ENCODE measurements at places on chromosomes 2 and 18. TPM values are rescaled to one million over a fixed set of nuclear protein-coding genes. Genes with fewer than 3 reads are reported as not detected.

- H3K27me3 ChIP-seq: peaks cover 8% of the 10 kb centered on the region
- H3K4me3 ChIP-seq: no peak overlapping the region
- H3K27ac ChIP-seq: no peak overlapping the region
- H3K36me3 ChIP-seq: no peaks in the 10 kb centered on the region
- no peak for DNase-seq
These were observed 351.9 kb upstream of the SMIM21 start for GRCh38 chr18:75779450-75779849.

DNA sequence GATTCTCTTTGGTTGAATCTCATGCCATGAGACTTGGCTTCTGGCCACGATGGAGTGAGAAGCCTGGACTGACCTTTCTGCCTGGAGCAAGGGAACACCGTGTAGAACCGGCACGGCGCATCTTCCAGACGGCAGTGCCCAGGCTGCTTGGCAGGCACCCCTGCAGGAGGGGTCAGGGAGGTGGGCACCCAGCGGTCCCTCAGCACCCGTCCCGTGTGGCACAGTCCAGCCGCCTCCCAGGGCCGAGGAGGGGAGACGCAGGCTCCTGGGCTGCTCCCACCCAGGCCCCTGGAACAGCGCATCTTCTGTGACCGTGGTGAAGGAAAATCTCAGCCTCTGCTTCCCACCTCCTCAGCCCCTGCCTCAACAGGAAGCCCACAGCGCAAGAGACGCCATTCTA is 95.7 kb downstream of the CMPK2 start:
- no peak for DNase-seq
- H3K27me3 ChIP-seq: peaks cover 2% of the 10 kb centered on the region
- H3K27ac ChIP-seq: no peak overlapping the region
- H3K36me3 ChIP-seq: no peaks in the 10 kb centered on the region

The C2orf80 gene
- total RNA-seq: not detected

The EGR4 gene
- not detected for total RNA-seq

The MROH2A gene
- total RNA-seq: not detected

The CYP27A1 gene
- 0.19 TPM for total RNA-seq

The GULP1 gene
- total RNA-seq: 34.2 TPM

DNA sequence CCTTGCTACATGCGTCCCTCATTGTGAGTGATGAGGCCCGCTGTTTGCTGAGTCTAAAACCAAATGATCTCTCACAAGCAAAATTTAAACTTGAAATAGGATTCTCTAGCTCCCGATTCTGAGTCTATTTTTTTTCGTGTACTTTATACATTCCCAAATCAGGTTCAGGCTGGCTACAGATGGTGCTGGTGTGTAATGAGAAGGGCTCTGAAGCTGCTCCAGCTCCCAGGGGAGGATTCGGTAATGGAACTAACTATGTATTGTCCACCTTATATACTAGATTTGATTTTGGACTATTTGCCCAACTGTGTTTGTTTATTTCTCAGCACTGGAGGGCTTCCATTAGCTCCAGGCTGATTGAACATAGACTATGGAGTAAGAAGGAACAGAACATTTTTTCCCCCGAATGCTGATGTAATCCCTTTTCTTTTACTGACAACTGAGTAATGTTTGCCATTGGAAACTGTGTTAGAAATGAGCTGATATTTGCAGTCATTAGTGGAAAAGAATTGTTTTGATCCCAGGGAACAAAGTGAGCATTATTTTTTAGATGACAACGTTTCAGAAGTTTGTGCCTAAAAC is 274.0 kb upstream of the FIGN start:
- H3K27ac ChIP-seq: no peak overlapping the region
- no peak overlapping the region for H3K4me3 ChIP-seq
- no peaks in the 10 kb centered on the region for H3K36me3 ChIP-seq
- no peak for DNase-seq

DNA sequence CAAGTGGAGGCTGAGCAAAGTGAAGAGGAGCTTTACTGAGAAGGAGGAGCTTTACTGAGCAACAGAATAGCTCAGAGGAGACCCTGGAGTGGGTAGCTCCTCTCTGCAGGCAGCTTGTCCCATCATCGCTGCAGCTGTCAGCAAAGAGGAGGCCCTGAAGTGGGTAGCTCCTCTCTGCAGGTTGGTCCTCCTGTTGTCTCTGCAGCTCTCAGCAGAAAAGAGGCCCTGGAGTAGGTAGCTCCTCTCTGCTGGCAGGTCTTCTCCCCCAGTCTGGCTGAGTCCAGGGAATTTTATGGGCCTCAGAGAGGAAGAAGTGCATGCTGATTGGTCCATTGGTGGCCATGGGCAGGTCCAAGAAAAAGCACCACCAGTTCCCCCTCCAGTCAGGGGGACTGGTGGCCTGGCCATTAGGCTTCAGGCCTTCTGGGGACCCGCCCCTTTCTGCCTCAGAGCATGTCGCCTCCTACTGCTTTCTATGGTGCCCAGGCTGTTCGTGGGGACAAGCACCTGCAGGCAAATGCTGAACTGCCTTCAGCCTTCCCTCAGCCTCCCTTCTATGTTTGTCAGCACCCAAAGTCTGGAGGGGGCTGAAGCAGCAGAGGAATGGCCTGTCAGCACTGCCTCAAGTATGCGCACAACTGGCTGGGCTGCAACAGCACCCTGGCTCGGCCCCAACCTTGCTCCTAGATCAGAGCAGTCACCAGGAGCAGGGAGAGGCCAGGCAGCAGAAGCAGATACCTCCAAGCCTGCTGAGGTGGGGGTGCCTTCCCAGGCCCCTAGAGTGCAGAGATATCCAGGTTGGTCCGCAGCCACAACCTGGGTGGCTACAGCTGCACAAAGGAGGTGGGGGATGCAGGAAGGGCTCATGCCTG is 5.9 kb downstream of the ZSCAN30 start:
- H3K27me3 ChIP-seq: no peaks in the 10 kb centered on the region
- DNase-seq: no peak
- H3K4me1 ChIP-seq: peaks cover 26% of the 10 kb centered on the region
- H3K36me3 ChIP-seq: peaks cover 75% of the 10 kb centered on the region

GRCh38 chr2:136171223-136171622 is 53.3 kb upstream of the CXCR4 start:
- no peak overlapping the region for H3K27ac ChIP-seq
- H3K36me3 ChIP-seq: peaks cover 8% of the 10 kb centered on the region
- H3K27me3 ChIP-seq: peaks cover 3% of the 10 kb centered on the region
- DNase-seq: no peak
- no peak overlapping the region for H3K4me3 ChIP-seq

- no peak overlapping the region for H3K27ac ChIP-seq
- H3K4me3 ChIP-seq: no peak overlapping the region
- H3K4me1 ChIP-seq: peaks cover 12% of the 10 kb centered on the region
- H3K36me3 ChIP-seq: no peaks in the 10 kb centered on the region
- no peak for DNase-seq
These were observed 49.2 kb upstream of the GPR155 start for GRCh38 chr2:174535757-174536703.

GRCh38 chr18:34120294-34120693 is 104.4 kb downstream of the NOL4 start:
- H3K27ac ChIP-seq: no peak overlapping the region
- no peaks in the 10 kb centered on the region for H3K36me3 ChIP-seq
- no peak overlapping the region for H3K4me3 ChIP-seq
- DNase-seq: no peak
- no peaks in the 10 kb centered on the region for H3K4me1 ChIP-seq

DNA sequence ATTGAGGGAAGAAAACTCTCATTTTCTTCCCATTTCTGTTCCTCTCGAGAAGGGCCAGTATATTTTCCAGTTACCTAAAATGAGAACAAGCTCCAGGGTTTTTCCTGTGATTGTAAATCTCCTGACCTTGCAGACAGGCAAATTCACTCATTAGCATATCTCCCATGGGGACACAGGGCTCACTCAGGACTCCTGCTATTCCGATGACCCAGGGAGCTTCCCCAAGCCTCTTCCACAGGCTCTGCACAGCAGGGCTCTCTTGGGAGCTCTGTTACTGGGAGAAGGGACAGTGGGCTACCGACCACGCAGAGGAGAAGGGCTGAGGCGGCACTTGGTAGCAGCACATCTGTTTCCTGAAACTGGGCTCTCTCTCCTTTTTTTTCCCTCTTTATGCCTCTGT is 135.2 kb upstream of the CAPN13 start:
- no peak overlapping the region for H3K4me3 ChIP-seq
- H3K4me1 ChIP-seq: no peaks in the 10 kb centered on the region
- no peaks in the 10 kb centered on the region for H3K36me3 ChIP-seq
- peaks cover 5% of the 10 kb centered on the region for H3K27me3 ChIP-seq
- no peak overlapping the region for H3K27ac ChIP-seq

The SNRNP200 gene
- total RNA-seq: 102 TPM

All from HFFc6 (cell line).